ENCODE measurements at places on chromosomes 3 and 15.

DNA sequence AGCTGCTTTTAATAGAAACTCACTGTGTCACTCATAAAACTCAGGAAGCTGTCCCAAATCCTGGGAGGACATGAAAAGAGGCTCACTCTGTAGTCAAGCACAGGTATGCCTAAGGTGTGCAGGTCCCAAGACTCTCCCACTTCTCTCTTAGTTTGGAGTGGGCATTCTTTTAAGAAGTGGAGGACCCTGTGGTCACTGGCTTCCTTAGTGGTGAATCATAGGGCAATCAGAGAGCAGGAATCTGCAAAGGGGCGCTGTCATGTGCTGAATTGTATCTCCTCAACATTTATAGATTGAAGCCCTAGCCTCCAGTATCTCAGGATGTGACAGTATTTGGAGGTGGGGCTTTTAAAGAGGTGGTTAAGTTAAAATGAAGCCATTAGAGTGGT is 47.2 kb upstream of the ZBTB38 start:
- no peak for DNase-seq

DNA sequence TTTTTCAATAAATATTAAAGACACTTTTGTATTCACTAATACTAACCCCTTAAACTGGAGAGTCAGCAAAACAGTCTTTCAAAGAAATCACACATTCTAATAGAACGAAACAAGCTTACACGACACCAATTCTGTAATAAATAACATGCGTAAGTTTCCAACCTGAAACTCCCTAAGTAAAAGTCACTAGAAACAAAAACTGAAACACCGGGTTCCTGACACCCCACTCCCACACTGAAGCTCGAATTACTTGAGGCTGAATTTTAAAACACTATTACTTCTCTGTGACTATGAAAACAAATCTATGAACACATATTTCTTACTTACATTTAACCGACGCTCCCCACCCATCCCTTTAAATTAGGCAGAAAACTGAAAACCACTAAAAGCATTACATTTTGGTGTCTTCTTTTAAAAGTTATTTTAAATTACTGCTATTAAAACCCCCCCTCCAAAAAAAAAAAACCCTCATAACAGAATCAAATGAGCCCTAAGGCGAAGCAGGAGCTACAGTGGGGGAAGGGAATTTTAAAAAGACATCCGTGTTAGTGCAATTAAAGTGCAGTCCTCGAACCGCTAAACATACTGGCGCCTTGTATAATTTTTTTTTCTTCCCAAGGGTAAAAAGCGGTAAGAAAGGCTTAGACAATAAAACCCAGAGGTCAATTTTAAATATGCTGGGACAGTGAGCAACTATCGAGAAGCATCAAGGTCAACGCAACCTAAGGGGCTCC is 878 bp downstream of the SPPL2A start:
- no peak for DNase-seq

GRCh38 chr3:26061947-26062346 is 272.1 kb downstream of the OXSM start:
- no peak for DNase-seq

DNA sequence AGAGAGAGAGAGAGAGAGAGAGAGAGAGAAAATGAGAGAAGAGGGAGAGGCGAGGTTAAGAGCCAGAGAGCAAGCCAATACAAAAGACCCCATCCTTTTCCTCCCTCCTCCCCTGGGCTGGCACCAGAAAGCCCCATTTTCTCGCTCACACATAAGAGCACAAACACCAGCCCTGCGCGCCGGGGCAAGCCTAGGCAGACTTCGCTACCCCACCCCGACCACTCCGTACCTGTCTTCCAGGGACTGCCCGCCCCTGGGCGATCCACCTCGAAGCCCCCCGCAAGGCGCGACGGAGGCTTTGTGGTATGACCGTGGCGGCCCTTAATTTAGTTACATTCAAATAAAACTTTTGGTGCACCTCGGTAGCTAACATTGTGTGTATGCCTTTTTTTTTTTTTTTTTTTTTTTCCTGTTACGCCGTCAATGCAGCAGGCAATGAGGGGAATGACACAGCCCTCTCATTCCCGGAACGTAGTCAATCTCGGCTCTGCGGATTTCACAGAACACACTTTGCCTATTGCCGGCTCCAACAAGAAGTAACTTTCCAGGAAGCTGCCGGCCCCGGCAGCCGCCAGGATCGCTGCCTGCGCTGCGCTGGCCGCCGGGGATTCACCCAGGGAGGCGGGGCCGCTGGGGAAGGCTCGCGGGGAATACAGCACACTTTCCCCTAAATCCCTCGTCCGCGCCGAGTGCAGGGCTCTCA is 7.7 kb downstream of the BCL6 start:
- DNase-seq: no peak

DNA sequence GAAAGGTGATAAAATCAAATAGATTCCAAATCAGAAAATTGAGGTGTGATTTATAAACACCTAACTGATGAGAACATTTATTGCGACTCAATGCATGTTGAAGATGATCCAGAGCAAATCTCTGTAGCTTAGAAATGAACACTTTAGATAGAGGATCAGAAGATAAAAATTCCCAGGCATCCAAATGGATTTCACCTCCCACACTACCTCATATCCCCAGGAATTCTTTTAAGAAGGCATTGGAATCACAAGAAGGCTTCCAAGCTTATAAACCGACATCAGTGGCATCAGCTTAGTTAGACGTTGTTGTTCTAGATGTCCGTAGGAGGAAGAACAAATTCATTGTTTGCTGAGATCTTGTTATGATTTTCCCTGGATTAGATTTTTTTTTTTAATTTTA is 154.4 kb downstream of the EBLN2 start:
- no peak for DNase-seq

- DNase-seq: no peak
These were observed 10.6 kb downstream of the TP63 start for GRCh38 chr3:189641776-189642175.

DNA sequence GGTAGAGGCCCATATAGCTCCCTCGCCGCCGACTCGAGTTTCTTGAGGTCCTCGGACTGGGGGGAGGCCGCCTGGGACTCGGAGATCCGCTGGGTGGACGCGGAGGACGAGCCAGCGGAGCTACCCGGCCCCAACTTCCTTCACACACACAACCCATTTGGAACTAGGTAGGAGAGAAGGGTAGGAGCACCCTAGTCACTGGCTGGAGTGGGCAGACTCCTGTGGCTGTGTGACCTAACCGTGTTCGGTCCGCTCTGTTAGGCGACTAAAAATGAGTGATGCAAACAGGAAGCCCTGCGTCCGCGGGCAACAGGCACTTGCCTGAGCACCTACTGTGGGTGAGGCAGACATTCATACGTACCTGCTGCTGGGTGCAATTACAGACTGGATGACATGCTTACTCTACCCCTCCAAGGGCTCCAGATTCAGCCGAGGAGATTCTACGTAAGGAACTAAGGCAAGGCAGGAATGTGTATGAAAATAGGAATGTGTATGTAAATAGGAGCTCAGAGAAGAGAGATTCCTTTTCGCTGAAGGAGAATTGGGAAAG is 4.6 kb upstream of the SIN3A start:
- DNase-seq: peak; percentile 16

- DNase-seq: no peak
These were observed 48.0 kb downstream of the KPNA1 start for GRCh38 chr3:122466701-122467240.

DNA sequence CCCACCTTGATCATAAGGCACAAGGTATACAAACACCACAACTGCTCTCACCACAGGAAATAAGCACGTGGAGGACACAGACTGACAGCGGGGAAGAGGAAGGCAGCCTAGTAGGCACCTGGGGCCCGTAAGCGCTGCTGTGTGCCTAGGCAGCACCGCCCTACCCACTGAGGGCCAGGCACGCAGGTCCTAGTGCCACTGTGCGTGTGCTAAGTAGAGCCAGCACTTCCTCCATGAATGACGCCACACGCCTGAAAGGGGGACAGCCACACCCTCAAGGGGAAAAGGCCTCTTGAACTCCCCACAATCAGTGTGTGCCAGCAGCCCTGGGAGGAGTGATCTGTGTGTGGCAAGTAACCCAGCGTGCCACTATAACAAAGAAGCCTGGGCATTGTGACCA is 73.0 kb downstream of the ATP1B3 start:
- no peak for DNase-seq

DNA sequence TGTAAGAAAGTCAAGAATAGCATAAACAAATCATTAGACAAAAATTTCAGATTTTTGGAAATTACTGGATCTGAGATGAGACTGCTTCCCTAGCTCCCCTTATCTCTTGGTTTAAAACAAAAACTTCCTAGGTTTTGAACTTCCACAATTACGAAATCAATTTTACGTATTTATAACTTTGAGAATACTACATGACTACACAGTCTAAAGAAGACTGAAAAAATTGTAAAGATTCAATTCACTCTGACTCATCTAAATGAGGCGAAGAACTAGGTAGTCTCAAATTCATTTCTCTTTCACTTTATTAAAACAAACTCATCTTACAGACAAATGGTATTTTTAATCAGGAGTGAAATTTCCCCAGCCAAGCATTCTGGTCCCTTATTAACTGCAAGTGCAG is 10.3 kb downstream of the CCDC54 start:
- DNase-seq: no peak

GRCh38 chr3:189981668-189982067 is 139.0 kb downstream of the P3H2 start:
- no peak for DNase-seq

GRCh38 chr15:69451951-69452691 is 497 bp upstream of the RPLP1 start:
- DNase-seq: no peak

DNA sequence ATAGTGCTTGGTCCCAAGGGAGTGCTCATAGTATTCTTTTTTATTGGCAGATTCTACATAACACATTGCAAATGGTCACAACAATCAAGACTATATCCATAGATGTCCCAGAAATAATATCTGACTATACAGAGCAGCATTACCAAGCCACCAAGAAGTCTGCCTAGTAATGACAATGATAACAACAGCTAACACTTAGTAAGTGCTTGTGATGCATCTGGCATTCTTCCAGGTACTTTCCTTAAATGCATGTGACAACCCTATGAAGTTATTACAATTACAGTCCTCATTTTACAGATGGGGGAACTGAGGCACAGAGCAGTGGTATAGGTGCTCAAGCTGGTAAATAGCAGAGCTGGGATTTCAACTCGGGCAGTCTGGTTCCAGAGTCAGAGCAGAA is 49.6 kb upstream of the ICE2 start:
- DNase-seq: no peak

- DNase-seq: no peak
These were observed 6.4 kb upstream of the CSTA start for GRCh38 chr3:122318620-122319019.

- DNase-seq: no peak
These were observed 25.9 kb downstream of the PTPN23 start for GRCh38 chr3:47406762-47407149.

DNA sequence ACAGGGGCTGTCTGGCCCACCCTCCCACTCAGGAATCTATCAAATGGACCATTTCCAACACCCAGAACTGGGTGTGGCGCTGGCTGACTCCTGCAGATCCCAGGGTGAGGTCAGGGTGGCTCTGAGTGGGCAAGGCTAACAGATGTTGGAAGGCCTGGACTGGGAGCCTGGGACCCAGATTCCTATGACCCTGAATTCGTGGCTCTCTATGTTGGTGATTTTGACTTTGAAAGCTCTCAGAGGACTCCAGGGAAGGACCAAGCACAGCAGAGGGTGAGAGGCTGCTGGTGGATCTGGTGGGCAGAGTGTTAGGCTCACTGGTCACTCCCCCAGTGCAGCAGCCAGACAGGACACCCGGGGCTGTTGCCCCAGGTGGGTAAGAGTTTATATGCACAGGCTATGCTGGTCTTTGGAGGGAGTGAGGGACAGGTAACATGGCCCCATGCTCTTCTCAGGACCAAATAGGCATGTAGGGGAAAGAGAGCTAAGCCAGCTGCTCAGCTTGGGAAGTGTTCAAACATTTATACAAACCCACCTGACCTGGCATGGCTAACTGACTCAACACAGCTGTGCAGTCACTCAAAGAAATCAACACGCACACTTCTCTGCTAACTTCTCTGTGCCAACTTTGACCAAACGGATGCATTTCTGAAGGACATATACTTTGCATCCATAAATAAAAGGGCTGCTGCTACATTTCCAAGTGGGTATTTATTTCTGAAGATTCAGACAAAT is 62.6 kb upstream of the RAB6B start:
- DNase-seq: no peak

- no peak for DNase-seq
These were observed 108.4 kb downstream of the LSM3 start for GRCh38 chr3:14286887-14287500.

GRCh38 chr3:115332998-115333397 is 185.9 kb upstream of the ZBTB20 start:
- DNase-seq: no peak

- no peak for DNase-seq
These were observed 547 bp downstream of the WNT7A start for GRCh38 chr3:13879102-13879945.

DNA sequence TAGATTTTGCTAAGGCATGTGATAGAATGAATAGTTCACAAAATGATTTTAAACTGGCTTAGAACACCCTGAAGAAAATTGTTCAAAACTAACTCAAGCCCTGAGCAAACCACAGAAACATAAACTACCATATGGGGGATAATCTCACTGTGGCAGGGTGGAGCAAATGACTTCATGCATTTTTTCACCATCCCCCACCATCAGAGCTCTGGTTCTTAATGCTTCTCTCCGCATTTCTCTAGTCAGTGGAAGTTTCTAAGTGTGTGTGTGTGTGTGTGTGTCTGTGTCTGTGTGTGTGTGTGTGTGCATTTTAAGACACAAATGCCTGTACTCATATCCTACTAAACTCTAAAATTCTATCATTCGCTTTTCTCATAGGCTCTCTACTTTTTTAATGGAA is 107.1 kb upstream of the PHLDB2 start:
- DNase-seq: no peak

DNA sequence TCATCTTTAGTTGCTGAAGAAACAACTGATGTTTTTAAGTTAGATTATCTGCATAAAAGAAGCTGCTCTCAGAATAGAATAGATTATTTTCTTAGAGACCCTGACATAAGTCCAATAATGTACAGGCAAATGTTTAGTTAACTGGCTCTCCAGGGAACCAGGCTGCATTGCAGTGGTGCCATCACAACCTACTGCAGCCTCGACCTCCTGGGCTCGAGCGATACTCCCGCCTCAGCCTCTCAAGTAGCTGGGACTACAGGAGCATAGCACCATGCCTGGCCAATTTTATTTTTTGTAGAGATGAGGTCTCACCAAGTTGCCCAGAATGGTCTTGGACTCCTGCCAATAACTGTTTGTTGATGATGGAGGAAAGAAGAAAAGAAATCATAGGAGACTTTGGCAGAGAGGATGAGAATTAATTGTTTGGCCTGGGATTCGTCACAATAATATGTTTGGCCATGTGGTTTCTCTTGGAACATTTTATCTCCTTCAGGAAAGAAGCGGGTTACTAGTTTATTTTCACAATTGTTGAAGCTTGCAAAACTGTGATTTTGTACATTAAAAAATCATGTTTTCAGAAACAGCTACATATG is 429.2 kb downstream of the CADM2 start:
- DNase-seq: no peak

- no peak for DNase-seq
These were observed 57.7 kb downstream of the IQSEC1 start for GRCh38 chr3:13015286-13016082.

GRCh38 chr3:133301194-133301593 is 98.7 kb upstream of the BFSP2 start:
- no peak for DNase-seq
